Hindlimb muscle (tissue), 1 donor: ENCODE measurements at places on chromosomes 12 and 14.

- peak; percentile 93 for DNase-seq
These were observed 85.3 kb downstream of the SAMD4A start for GRCh38 chr14:54652188-54652587.

DNA sequence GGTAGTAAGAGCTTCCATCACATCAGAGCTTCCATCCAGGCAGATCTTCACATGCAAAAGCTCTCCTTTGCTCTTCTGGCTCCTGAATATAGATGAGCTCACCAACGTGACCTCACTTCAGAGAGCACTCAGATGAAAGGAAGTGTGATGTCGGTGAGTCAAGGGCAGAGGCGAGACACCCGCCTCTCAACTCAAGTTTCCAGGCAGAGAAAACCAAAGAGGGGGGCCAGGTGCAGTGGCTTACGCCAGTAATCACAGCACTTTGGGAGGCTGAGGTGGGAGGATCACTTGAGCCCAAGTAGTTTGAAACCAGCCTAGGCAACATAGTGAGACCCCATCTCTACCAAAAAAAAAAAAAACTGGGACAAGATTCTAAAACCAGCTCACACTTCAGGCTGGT is 126.9 kb downstream of the DUSP6 start:
- no peak for DNase-seq

GRCh38 chr14:67112344-67112743 is 76.9 kb upstream of the GARIN2 start:
- no peak for DNase-seq

DNA sequence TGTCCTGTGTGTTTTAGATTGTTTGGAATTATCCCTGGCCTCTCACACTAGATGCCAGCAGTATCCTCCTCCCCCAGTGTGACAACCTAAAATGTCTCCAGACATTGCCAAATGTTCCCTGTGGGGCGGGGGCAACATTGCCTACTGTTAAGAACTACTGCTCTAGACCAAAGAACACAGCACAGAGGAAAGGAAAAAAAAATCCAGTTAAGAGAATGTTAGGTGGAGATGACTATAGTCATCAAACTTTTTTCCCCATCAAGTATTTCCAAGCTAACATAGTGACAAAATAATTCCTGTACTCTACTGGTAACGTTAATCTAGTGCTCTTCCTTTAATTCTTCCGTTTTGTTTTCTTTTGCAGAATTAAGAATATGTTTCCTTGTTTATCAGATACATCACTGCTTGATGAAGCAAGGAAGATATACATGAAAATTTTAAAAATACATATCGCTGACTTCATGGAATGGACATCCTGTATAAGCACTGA is 3.5 kb downstream of the CDKN1B start:
- no peak for DNase-seq

- DNase-seq = no peak
These were observed 35.3 kb upstream of the INF2 start for GRCh38 chr14:104654119-104654518.

- no peak for DNase-seq
These were observed 148.3 kb upstream of the GRIN2B start for GRCh38 chr12:14129611-14130195.

DNA sequence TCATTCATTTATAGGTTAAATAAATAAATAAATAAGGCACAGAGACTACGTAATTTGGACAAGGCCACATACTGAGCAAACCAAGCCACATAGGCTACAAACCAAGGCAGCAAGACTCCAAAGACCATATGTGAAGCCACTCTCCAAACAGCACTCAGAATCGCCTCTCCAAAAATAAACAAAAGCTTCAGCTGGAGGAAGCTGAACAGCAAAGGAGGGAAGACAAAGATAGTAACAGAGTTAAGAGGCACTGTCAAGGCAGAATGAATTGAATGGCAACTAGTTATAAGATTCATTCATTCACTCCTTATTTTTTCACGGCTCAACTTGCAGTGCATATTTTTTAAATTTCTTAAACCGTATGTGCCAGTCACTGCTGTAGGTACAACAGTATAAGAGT is 200.5 kb upstream of the GRIP1 start:
- no peak for DNase-seq
